ENCODE measurements at places on chromosomes 16 and 17.

DNA sequence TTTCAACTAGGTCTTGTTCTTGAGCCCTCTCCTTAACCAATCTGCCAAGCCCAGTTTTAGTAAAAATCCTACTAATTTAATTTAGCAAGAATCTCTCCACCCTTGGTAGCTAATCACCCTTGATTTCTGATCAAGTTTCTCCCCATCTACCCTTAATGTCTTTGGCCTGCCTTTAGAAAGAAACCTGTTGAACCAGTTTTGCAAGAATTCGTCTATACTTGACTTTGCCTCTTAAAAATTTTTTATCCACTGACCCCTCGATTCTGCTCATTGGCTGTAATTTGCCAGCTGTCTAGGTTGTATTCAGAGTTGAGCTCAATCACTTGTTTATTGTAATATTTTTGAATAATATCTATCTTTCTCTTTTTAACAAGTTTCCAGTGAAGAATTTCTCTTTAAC lies 1138.5 kb downstream of the CDH11 start:
- no peak for DNase-seq

GRCh38 chr17:13952009-13952750 lies 117.1 kb upstream of the COX10 start:
- no peak for DNase-seq

DNA sequence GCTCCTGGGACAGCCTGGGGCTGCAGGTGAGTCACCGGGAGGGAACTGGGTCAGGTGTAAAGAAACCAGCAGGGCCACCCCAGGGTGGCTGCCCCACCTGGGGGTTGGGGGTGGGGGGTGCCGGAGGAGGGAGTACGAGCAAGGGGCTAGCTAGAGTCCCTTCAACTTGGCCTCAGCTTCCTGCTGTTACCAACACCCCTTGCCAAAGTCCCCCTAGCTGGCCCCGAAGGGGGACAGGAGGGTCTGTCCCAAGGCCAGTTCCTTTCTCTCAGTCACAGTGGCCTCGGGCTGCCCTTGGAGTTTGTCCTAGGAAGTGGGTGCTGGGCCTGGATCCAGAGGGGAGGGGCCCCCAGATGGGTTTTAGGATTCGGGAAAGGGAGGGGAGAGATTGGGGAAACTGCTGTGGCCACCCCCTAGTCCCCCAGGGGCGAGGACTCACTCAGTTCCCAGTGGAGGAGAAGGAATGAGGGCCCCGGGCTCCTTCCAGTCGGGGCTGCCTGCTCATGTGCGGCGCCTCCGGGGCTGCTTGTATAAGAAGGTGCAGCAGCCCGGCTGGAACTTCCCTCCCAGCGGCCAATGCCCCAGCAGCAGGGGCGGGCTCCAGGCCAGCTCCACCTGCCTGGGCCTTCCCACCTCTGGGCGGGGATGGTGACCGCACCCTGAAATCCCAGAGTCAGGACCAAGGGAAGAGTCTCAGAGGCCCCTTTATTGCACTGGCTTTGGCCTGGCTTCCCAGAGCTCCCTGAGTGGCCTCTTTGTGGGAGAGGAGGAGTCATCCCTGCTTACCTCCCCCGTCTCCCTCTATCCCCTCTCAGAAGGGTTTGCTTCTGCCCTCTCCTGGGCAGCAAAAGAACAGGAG lies 7.3 kb downstream of the ARHGAP27 start:
- DNase-seq = no peak

DNA sequence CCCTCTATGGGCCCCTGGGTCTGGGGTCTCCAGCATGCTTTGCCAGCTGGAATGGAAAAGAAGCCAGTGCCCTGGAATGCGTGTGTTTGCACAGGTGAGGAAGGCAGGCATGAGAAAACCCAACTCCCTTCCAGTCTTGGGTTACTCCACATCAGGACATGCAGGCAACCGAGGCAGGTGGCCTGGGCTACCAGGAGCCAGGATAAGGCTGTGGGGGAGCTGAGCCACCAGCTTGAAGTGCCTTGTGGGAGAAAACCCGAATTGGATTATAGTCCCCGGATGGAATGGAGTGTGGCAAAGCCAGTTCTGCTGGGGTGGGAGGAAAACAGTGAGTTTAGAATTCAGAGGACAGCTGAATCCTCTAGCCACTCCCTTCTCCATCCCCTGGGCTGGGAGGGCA lies 7.2 kb downstream of the SRCIN1 start:
- DNase-seq = no peak

GRCh38 chr17:48002266-48002915 lies 31.5 kb downstream of the CDK5RAP3 start:
- no peak for DNase-seq

GRCh38 chr16:70692873-70693671 lies 7.2 kb upstream of the MTSS2 start:
- DNase-seq = no peak

GRCh38 chr17:77281122-77281903 lies 140.5 kb downstream of the SEC14L1 start:
- DNase-seq = peak; percentile 30

GRCh38 chr17:1767358-1767757 lies 5.5 kb downstream of the SERPINF1 start:
- DNase-seq = no peak

GRCh38 chr16:26665166-26665939 lies 401.4 kb upstream of the C16orf82 start:
- no peak for DNase-seq

DNA sequence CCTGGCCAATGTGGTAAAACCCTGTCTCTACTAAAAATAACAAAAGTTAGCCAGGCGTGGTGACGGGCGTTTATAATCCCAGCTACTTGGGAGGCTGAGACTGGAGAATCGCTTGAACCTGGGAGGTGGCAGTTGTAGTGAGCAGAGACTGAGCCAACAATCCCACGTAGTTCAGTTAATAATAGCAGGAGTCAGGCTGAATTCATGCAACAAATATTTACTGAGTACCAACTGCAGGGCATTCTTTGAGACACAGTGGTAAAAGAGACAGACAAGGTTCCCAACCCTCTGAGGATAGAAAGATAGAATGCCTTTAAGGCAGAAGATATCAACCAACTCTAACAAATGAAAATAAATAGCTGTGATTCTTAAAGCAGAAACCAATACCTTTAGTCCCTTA lies 39.1 kb downstream of the SPOP start:
- DNase-seq = no peak

DNA sequence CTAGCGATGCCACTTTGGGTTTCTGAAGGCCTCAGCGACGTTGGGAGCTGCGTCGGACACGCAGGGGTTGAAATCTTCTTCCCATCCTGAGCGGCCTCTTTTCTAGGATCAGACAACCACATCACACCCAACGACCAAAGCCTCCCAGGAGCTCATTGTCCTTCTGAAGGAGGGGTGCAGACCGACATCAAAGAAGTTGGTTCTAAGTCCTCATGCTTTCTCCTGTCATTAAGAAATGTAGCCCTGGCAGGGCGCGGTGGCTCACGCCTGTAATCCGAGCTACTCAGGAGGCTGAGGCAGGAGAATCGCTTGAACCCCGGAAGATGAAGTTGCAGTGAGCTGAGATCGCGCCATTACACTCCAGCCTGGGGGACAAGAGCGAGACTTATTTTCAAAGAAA lies 1681.9 kb downstream of the TP53TG3F start:
- DNase-seq = no peak

DNA sequence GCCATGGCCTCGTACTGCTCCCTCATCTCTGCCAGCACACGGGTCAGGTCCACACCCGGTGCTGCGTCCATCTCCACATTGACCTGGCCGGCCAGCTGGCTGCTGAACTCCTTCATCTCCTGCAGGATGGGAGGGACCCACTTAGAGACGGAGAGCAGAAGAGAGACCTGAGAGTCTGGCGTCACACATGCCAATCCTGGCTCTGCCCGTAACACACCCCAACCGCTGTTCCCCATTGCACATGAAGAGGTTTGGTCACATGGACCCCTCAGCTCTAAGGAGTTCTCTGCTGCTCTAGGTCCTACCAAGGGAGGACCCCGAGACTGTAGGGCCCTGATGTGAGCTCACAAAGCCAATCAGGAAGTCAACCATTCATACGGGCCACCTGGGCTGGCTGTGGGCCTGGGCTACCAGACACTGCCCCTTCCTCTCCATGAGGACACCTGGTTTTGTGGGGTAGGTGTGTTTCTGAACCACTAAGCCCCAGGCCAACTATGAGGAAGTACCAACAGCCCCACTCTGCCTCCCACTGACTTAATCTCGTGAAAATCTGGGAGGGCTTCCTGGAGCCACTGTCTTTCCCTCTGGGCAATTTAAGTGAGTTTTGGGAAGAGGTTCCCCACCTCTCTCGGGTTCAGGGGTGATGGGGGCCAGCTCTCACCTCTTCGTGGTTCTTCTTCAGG lies 2.4 kb downstream of the KRT15 start:
- DNase-seq = no peak

DNA sequence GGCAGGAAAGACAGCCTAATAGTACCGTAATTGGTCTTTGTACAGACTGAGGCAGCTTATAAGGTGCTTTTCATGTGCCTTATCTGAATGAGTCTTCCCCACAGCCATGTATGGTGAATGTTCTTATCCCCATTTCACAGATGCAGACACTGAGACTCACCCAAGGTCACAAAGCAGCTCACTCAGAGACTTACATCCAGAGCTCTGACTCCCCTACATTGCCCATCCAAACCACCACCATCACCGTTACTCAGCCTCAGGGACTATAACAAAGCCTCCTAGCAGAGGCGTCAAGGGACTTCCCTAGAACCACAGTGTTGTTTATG lies 627 bp upstream of the GPR179 start:
- DNase-seq = no peak

GRCh38 chr17:17694169-17695081 lies 13.2 kb downstream of the RAI1 start:
- peak; percentile 38 for DNase-seq

- DNase-seq = no peak
These were observed 260.1 kb downstream of the SNX29 start for GRCh38 chr16:12236589-12236988.

GRCh38 chr17:58913971-58914769 lies 158.5 kb downstream of the PPM1E start:
- no peak for DNase-seq

DNA sequence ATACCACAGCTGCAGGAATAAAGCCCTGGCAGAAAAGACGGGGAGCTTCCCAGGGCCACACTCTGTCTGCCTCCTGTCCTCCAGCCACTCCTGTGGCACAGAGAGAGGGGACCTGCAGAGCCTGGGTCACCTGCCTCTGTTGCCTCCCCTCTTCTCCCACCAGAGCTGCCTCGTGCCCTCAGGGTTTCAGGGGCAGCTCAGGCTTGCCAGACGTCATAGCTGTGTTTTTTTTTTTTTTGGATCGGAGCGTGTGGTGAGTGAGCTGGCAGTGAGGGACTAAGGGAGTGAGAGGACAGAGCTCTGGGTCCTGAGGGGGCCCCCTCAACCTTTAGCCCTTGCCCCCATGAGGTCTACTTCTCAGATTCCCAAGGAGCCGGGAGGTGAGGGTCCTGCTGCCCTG lies 2.1 kb downstream of the PIK3R6 start:
- DNase-seq = no peak

GRCh38 chr16:12532871-12533610 lies 270.6 kb downstream of the CPPED1 start:
- no peak for DNase-seq
